Stimulated activated CD8-positive, alpha-beta memory T cell treated with anti-CD3 and anti-CD28 coated beads, Interleukin-7, amount 100 ng/mL, for 1 hour (primary cell): ENCODE measurements at places on chromosomes 7 and 10.

- no peak for DNase-seq
These were observed 5.4 kb upstream of the CYP3A5 start for GRCh38 chr7:99685129-99685758.

GRCh38 chr7:78714356-78714755 is 739.1 kb downstream of the MAGI2 start:
- DNase-seq: no peak

DNA sequence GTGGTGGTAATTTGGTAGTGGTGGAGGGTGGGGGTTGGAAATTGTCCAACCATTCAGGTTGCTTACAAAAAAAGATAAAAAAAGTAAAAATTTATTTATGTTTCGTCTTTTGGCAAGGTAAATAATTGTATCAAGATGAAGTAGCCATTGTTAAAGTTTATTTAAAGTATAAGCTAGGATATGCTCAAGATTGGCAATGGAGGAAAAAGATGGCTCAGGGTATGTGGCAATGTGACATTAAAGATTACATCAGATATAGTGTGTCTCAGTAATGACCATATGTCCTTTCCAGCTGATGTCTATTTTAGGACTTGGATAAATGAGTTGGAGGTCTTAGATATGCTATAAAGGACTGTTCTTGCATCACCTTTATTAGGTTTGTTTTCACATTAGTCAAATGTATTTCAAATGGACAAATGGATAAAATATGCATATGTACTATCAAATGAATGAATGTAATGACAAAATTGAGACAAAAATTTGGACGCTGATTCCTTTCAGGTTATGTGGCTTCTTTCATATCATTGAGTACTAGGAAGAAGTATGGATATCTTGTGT is 60.9 kb downstream of the ST7 start:
- no peak for DNase-seq

GRCh38 chr10:113532724-113533123 is 20.1 kb upstream of the HABP2 start:
- no peak for DNase-seq

DNA sequence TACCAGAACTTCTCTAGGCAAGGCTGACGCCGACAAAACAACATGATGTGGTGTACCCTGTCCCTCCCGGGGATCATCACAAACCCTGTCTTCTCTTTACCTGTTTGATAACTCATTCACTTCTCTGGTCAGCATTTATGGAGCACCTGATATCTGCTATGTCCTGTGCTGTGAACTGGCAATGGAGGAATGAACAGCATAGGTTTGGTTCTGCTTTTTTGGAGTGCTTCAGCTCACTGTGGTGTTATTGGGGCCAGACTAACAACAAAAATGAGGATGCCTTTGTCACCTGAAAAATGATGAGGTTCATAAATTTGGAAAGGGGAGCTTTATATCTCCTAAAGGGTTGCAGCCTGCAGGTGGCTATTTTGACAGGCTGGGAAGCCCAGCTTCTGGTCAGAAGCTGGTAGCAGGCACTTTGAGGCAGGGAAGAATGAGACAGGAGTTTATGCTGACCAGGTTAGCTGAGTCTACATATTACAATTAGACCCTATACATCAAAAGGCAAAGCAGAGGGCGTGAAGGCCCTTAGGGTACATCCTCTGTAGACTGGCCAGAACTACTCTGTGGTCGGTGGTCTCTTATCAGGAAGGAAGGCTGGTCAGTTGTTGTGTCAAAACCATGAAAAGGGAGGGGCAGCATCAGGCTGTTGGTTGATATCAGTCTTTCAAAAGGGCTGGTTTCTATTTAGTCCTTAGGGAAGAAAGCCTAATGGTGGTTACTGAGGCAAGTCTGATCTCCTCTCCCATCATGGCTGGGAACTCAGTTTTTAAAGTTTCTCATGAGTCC is 42.3 kb downstream of the SH2D4B start:
- DNase-seq: no peak

DNA sequence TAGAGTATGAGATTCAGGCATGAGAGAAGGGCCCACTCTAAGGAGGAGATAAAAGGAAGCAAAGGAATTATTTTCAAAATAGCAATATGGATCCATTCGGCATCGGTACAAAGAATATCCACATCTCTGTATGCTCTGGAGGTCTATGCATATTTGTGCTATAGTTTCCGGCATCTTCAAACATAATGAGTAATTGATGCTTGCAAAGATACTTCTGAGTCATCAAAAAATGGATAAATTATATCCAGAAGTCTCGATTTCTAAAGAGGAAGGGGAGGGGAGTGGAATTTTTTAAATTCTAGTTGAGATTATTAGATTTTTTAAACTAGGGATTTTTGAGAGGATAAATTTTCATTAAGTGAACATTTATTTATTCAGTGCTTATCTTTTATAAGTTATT is 72.9 kb upstream of the KIAA1217 start:
- DNase-seq: no peak

DNA sequence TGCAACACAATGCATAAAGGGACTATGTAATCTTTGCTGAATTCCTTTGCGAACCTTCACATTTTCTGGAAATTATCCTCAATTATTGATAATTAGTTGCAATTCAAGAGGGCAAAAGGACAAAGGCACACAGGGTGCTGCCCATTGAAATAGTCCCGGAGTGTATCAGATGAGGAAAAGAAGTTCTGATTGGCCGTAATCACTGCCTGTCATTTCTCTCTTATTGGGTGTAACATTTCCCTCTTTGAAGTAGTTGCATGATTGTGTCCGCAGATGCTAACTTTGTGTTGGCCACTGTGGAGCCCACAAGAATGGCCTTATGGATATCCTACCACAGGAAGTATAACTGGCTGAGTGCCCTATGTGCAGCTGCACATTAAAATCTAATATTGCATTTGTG is 35.1 kb upstream of the TAS2R16 start:
- DNase-seq: no peak

- DNase-seq: no peak
These were observed 2.1 kb downstream of the AVPI1 start for GRCh38 chr10:97684866-97685394.

- DNase-seq: no peak
These were observed 860 bp downstream of the ZEB1 start for GRCh38 chr10:31319602-31320549.

GRCh38 chr10:125015356-125015944 is 73.5 kb downstream of the ZRANB1 start:
- no peak for DNase-seq

GRCh38 chr10:123879606-123880257 is 11.9 kb downstream of the CPXM2 start:
- no peak for DNase-seq

- DNase-seq: no peak
These were observed 18.7 kb downstream of the TACR2 start for GRCh38 chr10:69397972-69398371.

GRCh38 chr10:42991442-42992098 is 85.3 kb upstream of the RET start:
- no peak for DNase-seq

- DNase-seq: no peak
These were observed 55.5 kb downstream of the HGF start for GRCh38 chr7:81714306-81714705.

DNA sequence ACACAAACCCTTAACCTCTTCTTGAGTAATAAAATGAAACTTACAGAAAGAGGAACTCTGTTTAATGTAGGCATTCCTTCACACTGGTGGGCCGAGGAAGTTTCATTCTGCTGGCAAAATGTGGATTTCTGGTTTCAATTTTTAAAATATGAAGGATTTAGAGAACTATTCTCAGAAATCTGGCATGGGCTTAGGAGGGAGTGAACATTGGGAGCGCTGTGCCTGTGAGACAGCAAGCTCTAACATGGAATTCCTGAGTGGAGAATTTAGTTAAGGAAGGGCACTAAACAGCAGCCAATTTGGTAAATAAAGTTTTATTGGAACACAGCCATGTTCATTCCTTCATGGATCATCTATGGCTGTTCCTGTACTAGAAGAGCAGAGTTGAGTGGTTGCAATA is 751.8 kb upstream of the IGFBP3 start:
- no peak for DNase-seq

DNA sequence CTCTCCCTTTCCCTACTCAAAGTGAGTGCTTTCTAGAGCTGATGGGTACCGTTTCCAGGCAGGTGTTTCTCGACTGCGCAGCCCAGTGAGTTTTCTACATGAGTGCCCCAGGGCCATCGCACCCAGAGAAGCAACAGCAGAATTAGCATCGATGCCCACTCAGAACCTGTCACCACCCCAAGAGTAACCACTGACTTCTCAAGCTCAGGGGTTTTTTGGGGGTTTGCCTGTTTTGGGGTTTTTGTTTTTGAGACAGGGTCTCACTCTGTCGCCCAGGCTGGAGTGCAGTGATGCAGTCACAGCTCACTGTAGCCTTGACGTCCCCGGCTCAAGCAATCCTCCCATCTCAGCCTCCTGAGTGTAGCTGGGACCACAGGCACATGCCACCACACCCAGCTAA is 25.7 kb downstream of the SNX8 start:
- DNase-seq: no peak

GRCh38 chr10:110034596-110034995 is 26.8 kb downstream of the ADD3 start:
- no peak for DNase-seq

GRCh38 chr7:117112640-117113039 is 159.3 kb downstream of the ST7 start:
- no peak for DNase-seq

DNA sequence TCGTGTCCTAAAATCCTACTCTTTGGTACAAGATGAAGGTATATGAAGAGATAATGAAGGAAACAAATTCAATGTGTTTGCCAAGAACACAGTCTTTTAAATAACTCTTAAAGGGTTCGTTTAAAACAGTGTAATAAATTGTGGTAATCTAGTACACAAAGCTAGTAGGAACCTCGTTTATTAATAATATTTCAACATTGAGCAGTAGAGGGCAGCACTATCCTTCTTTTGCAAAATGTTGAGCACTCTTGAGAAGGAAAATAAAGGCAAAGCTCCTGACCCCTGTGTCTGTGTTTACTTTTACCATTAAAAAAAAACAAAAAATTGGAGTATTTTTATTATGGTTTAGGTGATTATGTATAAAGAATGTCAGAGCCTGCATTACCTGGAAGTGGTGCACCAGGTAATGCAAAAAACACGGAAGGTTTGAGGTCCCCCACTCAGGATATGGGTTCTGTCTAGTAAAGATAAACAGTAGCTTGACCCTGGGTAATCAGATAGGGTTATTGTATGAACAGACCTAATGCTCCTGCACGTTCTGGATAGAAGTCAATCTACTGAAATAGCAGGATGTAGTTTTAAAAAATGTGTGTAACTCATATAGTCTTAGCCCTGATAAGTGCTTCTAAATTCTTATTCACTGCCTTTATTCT is 5.7 kb upstream of the GOT1 start:
- no peak for DNase-seq

GRCh38 chr7:116809636-116810266 is 52.6 kb upstream of the CAPZA2 start:
- DNase-seq: no peak

GRCh38 chr7:108293149-108293612 is 163.0 kb upstream of the LAMB4 start:
- DNase-seq: no peak

GRCh38 chr7:38316733-38317360 is 43.4 kb upstream of the TARP start:
- DNase-seq: no peak

GRCh38 chr10:44292390-44293002 is 92.4 kb downstream of the CXCL12 start:
- no peak for DNase-seq

GRCh38 chr7:94450044-94450697 is 55.5 kb downstream of the COL1A2 start:
- DNase-seq: no peak

DNA sequence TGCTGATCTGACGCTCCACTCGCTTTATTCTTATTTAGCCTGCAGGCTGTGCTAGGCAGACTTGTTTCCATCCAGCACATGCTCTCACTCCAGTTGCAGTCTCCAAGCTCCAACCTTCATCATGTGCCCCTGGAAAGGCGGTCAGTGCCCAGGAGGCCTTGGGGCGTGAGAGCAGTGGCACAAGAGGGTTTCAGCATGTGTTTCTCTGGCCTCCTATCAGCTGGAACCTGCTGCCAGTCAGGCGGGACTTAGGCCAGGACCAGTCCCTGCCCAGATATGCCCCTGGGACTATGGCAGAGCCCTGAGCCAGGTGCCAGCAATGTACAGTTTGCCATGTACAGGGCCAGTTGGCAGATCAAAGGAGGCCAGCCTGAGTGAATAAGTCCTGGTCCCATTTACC is 330.2 kb upstream of the FZD1 start:
- no peak for DNase-seq

DNA sequence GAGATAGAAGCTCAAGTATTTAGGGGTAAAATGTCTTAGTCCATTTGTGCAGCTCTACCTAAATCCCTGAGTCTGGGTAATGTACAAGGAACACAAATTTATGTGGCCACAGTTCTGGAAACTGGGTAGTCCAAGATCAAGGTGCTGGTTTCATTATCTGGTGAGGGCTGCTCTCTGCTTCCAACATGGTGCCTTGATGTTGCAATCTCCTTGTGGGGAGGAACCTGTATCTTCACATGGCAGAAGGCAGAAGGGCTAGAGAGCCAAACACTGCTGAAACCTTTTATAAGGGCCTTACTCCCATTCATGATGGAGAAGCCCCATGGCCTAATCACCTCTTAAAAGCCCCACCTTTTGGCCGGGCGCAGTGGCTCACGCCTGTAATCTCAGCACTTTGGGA is 8.7 kb upstream of the BAZ1B start:
- no peak for DNase-seq

- DNase-seq: peak; percentile 37
These were observed 1.1 kb upstream of the EGR2 start for GRCh38 chr10:62817121-62817765.

DNA sequence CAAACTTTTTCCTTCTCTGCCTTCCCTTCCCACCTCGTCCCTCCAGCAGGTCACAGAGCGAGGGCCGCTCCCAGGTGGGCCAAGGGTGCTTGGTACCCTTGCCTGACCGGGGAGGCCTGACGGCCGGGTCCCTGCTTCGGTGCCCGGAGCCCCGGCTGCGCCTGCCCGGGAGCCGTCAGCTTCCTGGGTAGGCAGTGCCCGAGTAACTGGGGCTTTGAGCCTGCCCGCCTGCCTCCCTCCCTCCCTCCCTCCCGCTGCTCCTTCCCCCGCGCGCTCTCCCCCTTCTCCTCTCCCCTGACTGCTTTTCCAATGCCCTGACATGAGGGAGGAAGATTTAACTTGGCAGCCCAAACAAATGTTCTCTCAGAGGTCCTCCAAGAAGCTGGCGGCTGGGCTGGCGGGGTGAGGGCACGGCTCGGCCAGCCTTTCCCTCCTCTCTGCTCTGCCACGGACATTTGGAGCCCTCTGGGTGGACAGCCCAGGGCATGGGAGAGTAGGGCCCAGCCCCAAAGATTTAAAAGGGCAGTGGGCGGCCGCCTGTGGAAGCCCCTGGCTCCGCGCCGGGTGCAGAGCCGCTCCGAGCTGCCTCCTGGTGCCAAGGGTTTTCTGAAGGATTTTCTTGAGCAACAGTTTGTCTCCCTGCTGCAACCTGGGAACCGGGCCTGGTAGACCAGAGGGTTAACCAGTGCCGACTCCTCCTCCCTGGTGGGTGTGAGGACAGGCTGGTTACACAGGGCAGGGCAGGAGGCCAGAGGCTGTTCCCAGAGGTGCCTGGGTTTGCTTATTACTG is 2.0 kb downstream of the ZMIZ1 start:
- DNase-seq: no peak
